ENCODE measurements at places on chromosomes 7 and 10.
A peak's percentile ranks its signal among the peaks of the same experiment; 100 is the strongest.

- DNase-seq: no peak
Measured at GRCh38 chr7:108479118-108479517, 22.9 kb upstream of the NRCAM start.

DNA sequence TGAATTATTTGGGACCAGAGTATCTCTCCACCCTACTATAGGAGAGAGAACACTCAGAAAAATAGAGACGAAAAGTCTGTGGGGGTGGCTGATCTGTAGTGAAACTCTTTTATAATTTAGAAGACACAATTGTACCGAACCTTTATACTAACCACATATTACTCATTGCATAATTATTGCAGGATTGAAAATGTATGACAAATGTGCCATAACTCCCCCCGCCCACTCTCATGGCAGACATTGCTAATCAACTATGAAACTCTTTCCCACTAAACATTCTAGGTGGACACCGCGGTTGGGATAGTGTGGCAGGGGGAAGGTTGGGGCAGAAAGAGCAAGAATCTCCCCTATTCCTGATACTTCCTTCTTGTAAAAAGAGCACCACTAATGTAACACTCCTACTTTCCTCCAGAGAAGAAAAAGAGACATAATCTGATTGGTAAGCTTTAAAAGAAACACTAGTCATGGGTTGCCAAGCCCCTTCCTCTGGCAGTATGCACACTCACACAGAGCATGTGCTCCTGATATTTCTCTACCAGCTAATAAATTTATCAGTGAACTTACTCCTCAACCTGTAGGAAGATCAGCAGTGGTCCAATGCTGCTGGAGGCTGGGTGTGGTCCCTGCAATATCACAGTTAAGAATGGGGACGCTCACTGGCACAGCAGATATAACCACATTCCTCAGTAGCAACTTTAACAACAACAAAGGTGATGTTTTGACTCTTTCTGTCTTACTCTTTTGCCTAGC lies 18.7 kb upstream of the ARID5B start:
- peak; percentile 86 for DNase-seq

GRCh38 chr10:87575851-87576250 lies 71.2 kb downstream of the MINPP1 start:
- no peak for DNase-seq

DNA sequence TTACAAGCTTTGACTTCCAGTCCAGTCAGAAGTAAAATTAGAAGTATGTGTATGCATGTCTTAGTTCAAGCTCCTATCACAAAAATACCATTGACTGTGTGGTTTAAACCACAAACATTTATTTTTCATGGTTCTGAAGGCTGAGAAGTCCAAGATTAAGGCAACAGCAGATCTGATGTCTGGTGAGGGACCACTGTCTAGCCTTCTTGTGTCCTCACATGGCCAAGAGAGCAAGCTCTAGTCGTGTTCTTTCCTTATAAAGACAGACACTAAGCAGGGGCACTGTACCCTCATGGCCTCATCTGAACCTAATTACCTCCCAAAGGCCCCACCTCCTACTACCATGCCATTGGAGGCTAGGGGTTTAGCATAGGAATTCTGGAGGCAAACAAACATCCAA lies 41.3 kb upstream of the ARL4A start:
- no peak for DNase-seq

GRCh38 chr10:78362406-78363022 lies 328.9 kb downstream of the RPS24 start:
- peak; percentile 46 for DNase-seq

DNA sequence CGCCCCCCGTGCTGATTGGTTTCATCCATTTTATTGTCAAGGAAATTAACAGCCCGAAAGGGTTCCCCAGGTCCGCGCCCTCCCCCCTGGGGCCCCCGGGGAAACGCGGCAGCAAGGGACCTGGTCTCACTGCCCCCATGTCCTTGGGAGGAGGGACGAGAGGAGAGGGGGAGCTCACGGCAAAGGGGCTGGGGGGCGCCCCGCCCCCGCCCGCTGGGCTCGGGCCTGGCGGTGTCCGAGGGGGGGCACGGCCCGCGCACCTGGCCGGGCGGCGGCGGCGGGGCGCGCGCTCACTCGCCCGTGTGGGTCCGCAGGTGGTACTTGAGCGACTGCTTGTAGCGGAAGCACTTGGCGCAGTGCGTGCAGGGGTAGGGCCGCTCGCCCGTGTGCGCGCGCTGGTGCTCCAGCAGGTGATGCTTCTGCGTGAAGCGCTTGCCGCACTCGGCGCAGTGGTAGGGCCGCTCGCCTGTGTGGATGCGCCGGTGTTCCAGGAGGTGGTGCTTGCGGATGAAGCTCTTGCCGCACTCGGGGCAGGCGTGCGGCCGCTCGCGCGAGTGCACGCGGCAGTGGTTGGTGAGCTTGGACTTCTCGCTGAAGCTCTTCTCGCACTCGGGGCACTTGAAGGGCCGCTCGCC lies 29.3 kb downstream of the ZNF777 start:
- no peak for DNase-seq

DNA sequence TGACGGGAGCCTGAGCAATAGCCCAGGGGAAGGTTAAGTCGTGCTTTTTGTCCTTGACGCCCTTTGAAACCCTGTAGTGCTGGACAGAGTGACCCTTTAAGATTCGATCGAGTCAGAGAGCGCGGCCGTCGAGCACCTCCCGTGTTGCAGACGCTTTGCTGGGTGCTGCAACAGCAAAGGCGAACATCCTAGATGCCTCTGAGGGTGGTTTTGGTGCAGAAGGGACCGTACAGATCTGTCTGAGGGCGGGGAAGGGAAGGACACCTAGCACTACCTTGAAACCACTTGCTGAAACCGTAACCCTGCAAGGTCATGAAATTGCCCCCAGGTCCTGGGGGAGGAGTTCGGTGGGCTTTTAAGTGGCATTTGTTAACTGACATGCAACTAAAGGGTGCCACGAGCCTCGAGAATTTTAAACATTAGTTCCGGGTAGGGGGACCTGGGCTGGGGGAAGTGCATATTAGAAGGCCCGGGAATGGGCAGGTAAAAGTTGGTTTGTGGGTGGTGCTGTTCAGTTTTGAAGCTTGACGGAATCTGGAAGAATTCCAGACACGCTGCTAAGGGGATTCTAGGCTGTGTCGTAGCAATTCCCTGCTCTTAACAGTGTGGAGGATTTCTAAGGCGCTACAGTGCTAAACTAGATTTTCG lies 786 bp downstream of the ATP5F1C start:
- DNase-seq: peak; percentile 44

DNA sequence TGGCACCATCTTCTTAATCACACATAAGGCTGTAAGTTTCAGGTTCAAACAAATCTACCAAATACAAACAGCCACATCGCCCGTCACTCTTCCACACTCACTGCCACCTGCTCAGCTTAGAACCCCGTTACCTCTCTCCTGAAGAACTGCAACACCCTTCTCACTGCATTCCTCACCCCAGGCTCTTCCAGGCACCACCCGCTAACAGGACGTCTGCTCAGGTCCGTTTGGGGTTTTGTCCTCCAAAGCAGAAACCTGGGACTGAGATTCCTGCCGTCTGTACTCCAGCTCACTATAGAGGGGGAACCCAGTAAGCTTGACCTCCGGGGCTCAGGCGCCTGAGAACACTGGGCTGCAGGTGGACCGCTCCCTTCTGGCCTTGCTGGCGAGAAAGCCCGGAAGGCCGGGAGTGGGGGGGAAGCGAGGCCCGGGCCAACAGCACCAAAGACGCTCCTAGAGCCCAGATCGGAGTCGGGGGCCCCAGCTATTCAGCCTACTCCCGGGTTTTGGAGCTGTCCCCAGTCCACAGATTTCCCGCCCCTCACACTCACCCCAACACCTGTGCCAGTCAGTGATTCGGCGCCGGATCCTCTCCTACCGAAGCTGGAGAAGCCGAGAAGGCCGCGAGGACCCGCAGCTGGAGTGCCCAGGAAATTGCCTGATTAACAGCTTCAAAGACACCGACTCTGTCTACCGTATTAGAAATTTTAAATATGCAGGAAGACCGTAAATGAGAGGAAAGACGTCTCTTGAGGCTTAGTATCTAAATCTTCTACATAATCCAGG lies at the start of gene AP3M1:
AP3M1 (minus strand) TSS at position 625 of the 786 bp plus-strand sequence. CDS start 12,449 bp downstream, outside the sequence.
- no peak for DNase-seq

- peak; percentile 64 for DNase-seq
Measured at GRCh38 chr7:106111655-106112117, 426 bp downstream of the SYPL1 start.

- DNase-seq: no peak
Measured at GRCh38 chr7:27941522-27941921, 201.6 kb downstream of the TAX1BP1 start.

GRCh38 chr10:109126016-109126415 lies 797.3 kb downstream of the XPNPEP1 start:
- peak; percentile 10 for DNase-seq

- DNase-seq: no peak
Measured at GRCh38 chr7:170551-171363, 21.6 kb upstream of the FAM20C start.

DNA sequence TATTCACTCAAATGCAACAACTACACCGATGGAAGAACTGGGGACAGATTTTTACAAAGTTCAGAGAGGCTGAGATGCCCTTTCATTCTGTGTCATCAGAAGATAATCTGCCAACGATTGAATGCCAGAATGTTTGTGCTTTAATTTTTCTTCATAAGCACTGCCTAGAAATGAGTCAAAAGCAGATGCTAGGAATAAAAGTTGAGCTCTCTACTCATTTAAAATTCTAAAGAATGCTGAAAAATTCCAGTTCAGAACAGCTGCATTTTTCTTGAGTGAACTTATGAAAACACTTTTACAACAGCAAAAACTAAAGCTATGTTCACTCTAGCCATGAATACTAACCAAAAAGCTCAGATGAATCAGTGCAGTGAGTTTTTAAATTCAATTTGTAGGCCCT lies 22.3 kb upstream of the FAM133B start:
- DNase-seq: no peak

DNA sequence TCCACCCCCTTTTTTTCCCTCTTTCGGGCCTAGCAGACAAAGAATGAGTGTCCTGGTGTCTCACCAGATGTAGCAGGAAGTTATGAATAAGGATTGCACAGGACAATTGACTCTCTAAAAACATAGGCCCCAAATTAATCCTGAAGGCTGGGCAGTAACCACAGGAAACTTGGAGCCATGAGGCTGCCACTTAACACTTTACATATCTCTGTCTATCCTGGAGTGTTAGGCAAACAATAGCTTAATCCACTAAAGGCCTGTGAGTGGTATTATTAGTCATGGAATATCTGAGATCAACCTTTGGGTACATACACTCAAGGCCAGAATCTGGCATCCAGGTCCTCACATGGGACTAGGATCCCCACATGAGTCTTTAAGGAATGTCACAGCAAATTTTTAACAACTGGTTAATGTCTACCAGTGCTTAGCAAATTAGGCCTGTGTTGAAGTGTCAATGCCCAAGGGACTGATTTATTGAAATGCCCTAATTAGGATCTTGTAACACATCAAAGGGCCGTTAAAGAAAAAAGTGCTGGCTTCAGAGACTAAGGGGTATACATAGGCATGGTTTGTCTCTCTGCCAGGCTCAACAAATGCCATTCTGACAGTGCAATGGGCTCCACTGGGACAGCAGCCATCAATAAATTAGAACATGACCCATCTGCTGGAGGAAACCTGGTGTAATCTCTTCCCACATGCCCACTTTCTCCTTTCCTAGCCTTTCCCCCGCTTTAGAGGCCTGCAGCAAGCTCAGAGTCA lies 196.7 kb upstream of the TBX20 start:
- DNase-seq: no peak

- DNase-seq: peak; percentile 82
Measured at GRCh38 chr10:118501171-118501570, 94.3 kb downstream of the PRLHR start.

- DNase-seq: peak; percentile 47
Measured at GRCh38 chr10:50604809-50605208, 18.9 kb downstream of the SGMS1 start.

GRCh38 chr7:112635742-112636141 lies 154.5 kb downstream of the TMEM168 start:
- no peak for DNase-seq

GRCh38 chr10:71893920-71894319 lies 42.9 kb upstream of the PSAP start:
- no peak for DNase-seq

DNA sequence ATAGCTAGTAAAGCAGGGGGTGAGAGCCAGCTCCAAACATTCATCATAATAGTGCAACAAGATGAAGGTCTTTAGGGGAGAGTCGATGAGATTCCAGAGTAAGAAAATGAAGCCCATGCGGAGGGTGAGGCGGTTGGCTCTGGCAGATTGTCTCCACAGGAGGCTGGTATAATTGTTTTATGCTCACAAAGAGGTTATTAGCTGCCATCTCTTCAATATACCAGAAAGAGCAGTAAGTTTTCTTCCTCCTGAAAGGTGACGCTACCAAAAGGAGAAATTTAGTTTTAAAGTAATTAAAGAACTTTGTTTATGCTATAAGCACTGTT lies 59.2 kb upstream of the KCNIP2 start:
- no peak for DNase-seq

GRCh38 chr7:71408271-71408670 lies 276.3 kb downstream of the GALNT17 start:
- no peak for DNase-seq

- DNase-seq: peak; percentile 62
Measured at GRCh38 chr10:31836569-31837406, 91.8 kb downstream of the ARHGAP12 start.

DNA sequence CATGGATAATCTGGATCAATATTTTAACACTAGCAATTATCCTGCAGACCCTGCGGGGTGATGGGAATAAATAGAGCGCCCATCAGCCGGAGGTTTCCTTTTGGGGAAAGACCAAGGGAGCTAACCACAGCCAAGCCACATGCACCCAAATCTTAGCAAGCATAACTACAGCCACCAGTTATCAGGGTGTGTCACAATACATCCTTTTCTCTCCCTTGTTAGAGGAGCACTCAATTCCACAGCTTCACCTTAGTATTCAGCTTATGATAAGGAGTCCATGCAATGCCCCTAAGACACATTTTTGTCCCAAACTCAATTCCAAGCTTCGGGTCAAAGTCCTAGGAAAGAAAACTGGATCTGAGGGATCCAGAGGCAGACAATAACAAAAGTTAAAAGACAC lies 15.9 kb downstream of the TOMM7 start:
- no peak for DNase-seq

- DNase-seq: no peak
Measured at GRCh38 chr7:78386520-78386919, 587.9 kb downstream of the PHTF2 start.

GRCh38 chr7:18497800-18498199 lies 2.3 kb downstream of the HDAC9 start:
- no peak for DNase-seq
